NAMALWA (cell line): ENCODE measurements at places on chromosomes 2 and 18.

DNA sequence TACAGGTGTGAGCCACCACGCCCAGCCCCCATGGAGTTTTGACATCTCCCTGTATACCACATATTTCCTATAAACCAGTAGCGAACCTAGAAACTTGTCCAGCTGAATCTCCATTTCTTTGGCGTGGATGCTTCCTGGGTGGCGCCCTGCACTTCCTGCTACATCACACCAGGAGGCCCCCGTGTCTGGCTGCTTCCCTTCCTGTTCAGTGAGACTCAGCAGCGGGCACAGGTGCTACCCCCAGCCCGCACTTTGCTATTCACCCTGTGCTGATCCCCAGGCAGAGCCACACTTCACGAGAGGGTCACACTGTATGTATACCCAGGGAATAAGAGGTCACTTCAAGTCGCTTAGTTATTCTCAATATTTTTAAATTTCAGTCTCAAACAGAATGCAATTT is 35.0 kb downstream of the CYP27C1 start:
- peak; percentile 18 for DNase-seq

GRCh38 chr2:86634352-86634751 is 10.7 kb upstream of the RNF103 start:
- no peak for DNase-seq

- DNase-seq, result no peak
These were observed 30.9 kb downstream of the HTR2B start for GRCh38 chr2:231093933-231094332.

DNA sequence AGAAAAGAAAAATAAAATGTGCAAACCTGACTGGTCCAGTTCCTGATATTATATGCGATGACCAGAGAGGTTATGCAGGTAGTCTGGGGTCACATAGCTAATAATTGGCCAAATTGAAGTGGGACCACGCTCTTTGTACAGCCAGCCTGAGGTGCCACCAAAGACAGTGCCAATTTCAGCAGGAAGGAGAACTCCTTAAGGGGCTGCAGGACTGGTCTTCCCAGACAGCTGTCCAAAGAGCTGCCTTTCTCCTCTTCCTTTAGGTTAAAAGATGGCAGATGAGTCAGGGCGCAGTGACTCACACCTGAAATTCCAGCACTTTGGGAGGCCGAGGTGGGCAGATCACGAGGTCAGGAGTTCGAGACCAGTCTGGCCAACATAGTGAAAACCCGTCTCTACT is 95.5 kb downstream of the ACKR3 start:
- no peak for DNase-seq
